Activated T-helper 1 cell treated with anti-CD3 and anti-CD28 coated beads, Interleukin-12 subunit alpha, Interleukin-12 subunit beta, Interleukin-2, Interleukin-4 antibody, amounts not matched to agents 30 ng/mL and 10 ng/mL and 1 ng/mL, durations not matched to agents 14 hours and 24 hours and 36 hours (primary cell): ENCODE measurements at places on chromosomes 2 and 18. TPM values are rescaled to one million over a fixed set of nuclear protein-coding genes. Genes with fewer than 3 reads are reported as not detected.

- no peaks in the 10 kb centered on the region for H3K36me3 ChIP-seq
- no peak overlapping the region for H3K27ac ChIP-seq
- no peak for DNase-seq
- H3K4me1 ChIP-seq, result no peaks in the 10 kb centered on the region
These were observed 1436.4 kb downstream of the SUCLG1 start for GRCh38 chr2:83022631-83023210.

Gene RMND5A
- 42.0 and 44.5 TPM in 2 replicates for total RNA-seq

DNA sequence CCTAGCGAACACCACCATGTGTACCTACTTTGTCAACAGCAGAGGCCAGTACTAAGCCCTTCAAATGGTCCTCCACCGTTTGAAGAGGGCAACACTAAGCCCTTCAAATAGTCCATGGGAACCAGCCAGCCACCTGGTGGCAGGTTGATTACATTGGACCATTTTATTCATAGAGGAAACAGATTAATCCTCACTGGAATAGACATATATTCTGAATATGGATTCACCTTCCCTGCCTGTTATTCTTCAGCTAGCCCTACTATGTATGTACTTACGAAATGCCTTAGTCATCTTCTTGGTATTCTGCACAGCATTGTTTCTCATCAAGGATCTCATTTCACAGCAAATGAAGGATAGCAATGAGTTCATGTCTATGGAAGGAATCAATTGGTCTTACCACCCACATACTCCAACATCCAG, 10.0 kb upstream of the ZNF396 start:
- H3K4me3 ChIP-seq, result no peak overlapping the region
- DNase-seq, result no peak
- no peaks in the 10 kb centered on the region for H3K36me3 ChIP-seq
- H3K4me1 ChIP-seq, result peaks cover 9% of the 10 kb centered on the region
- H3K27me3 ChIP-seq, result peaks cover 21% of the 10 kb centered on the region

DNA sequence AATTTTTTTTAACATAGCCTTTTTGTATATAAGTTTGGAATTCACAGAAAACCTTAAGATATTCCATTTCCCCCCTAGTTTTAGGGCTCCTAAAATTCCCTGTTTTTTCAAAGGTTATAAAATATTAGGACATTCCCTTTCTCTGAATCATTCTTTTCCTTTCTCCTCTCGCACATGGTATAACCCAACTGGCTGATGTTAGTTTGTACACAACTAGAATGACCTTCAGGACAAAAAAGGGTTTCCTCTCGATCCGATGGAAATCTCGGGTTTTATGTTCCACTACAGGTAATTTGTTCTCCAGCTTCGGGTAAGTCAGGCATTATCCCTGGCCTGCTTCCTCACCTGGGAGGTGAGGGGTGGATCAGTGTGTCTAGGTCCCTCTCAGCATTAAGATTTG, 215.1 kb downstream of the LDLRAD4 start:
- H3K4me1 ChIP-seq, result peaks cover 48% of the 10 kb centered on the region
- no peak overlapping the region for H3K27ac ChIP-seq
- DNase-seq, result no peak
- H3K36me3 ChIP-seq, result no peaks in the 10 kb centered on the region
- H3K4me3 ChIP-seq, result no peak overlapping the region
- no peaks in the 10 kb centered on the region for H3K27me3 ChIP-seq

Gene TMEM169
- 0.93 and 2.2 TPM in 2 replicates for total RNA-seq

GRCh38 chr2:131031431-131031841, 61.8 kb downstream of the FAM168B start:
- no peak overlapping the region for H3K27ac ChIP-seq
- no peak for DNase-seq
- H3K27me3 ChIP-seq, result peaks cover 22% of the 10 kb centered on the region
- no peak overlapping the region for H3K4me3 ChIP-seq

Gene MALT1
- total RNA-seq, result 32.4 and 34.1 TPM in 2 replicates

Gene PIEZO2
- not detected in 2 replicates for total RNA-seq

DNA sequence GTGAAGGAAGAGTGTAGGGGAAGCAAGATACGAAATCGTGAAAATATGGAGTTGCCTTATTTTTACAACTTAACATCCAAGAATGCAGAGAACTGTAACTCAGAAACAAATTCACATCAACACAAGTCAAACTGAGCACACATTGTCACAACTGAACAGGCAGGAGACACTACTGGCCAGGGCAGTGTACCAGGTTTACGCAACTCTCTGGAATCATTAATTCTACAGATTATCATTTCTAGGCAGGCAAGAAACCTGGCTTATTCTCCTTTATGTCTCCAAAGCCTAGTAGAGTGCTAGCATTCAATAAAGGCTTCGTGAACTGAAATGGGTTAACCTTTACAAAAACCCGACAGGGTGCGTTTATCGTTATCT, 584 bp downstream of the COA5 start:
- peak overlapping the region; percentile 94 for H3K4me3 ChIP-seq
- peaks cover 3% of the 10 kb centered on the region for H3K27me3 ChIP-seq
- H3K27ac ChIP-seq, result peak overlapping the region; percentile 94
- H3K4me1 ChIP-seq, result peaks cover 61% of the 10 kb centered on the region

- DNase-seq, result no peak
- H3K4me3 ChIP-seq, result no peak overlapping the region
- no peaks in the 10 kb centered on the region for H3K4me1 ChIP-seq
- H3K27me3 ChIP-seq, result no peaks in the 10 kb centered on the region
- no peaks in the 10 kb centered on the region for H3K36me3 ChIP-seq
- no peak overlapping the region for H3K27ac ChIP-seq
These were observed 2.0 kb upstream of the ANKRD62 start for GRCh38 chr18:12091538-12092141.

DNA sequence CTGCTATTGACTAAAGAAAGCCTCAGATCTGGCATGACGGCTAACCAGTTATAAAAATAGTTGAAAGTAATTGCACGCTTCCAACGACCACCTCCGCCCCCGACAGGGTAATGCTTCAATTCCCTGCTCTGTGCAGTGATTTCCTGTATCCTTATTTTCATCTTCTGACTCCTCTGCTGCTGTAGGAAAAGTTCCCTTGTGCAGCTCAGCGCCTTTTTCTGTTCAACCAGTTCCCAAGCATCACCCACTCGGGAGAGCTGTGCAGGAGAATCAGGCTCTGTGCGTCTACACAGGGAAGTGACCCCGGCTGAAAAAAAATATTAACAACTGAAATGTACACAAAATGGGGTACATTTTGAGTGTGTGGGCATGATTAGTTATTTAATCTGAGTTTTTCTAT, 91.3 kb upstream of the COPS8 start:
- DNase-seq, result no peak
- no peaks in the 10 kb centered on the region for H3K4me1 ChIP-seq
- H3K27ac ChIP-seq, result no peak overlapping the region
- no peaks in the 10 kb centered on the region for H3K36me3 ChIP-seq
